Amygdala (tissue), 56 donors: ENCODE measurements at places on chromosomes 13 and 19.

GRCh38 chr19:35309481-35310279 lies 17.7 kb downstream of the MAG start:
- no peak for DNase-seq

DNA sequence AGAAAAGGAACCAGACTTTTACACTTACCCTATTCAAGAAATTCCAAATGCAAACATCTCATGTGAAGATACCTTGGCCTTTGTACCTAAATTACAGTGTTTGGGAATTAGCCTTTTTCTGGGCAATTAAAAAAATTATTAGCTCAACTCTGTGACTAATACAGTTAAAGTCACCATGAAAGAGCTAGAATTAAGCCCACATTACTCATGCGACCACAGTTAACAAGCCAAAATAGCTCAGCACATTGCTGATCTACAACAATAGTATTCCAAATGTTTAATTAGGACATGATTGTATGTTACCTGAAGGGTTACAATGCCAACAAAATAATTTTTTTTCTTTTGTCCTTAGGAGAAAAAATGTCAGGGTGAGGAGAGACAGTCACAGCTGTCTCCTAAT lies 263.6 kb upstream of the GPC6 start:
- DNase-seq, result no peak

DNA sequence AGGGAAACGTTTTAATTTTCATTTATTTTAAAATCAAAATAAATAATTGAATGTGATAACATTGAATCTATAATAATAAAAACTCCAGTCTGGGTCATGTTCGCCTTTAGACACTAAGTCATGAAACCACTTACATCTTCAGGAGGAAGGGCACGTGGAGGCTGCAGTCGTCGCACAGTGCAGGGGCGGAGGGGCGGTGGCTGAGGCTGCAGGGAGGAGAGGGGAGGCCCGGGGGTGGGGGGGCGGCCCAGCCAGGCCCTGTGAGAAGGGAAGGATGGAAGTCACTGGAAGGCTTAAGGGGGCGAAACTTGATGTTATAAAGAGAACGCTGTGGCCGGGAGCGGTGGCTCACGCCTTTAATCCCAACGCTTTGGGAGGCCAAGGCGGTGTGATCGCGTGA lies 14.9 kb upstream of the LATS2 start:
- DNase-seq, result no peak

DNA sequence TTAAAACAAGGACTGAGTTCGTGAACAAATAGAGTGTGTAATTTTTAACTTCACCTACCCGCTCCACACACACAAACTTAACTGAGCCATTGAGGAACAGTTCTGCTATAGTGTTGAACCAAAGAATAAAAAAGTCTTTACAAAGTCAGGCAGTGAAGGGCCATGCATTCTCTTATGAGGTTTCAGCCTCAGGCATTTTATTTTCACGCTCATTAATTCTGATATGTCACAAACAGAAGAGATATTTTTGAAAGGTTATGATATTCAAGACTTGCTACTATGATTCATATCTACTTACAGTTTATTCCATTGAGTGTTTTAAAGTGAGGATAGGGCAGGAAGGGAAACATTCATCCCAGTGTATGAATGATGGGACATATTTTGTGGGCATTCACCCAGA lies 282.2 kb downstream of the SLITRK5 start:
- no peak for DNase-seq

DNA sequence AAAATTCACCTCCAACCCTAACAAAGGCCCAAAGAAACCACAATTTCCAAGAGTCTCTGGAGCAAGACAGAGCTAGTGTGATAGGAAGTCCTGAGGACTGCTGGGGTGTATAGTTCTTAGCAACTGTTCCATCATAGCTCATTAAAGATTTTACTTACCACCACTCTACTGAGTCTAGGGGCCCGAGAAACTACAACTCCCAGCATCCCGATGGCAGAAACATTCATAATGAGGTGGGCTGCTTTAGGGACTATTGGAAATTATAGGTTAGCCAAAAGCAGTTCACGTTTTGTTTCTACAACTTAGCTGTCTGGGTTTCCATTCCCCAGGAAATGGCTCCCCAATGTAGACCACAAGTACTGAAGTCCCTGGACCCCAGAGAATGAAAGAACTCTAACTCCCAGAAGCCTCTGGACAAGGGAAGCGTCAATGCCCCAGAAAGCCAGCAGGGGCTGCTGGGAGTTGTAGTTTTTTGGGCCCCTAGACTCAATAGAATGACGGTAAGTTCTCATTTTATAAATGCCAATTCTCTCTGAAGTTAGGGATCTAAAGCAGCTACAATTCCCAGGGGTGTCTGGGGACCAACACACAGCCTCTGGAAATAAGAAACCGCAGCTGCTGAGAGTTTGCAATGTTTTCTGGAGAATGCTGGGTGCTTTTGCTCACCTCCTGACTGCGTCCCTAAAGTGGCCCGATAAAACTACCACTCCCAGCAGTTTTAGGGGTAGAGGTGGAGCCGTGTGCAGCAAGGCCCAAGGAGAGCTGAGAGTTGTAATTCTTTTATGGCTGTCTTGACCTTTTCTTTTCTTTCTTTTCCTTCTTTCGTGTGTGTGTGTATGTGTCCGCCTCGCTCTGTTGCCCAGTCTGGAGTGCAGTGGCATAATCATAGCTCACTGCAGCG lies 11.1 kb downstream of the FTL start:
- no peak for DNase-seq

DNA sequence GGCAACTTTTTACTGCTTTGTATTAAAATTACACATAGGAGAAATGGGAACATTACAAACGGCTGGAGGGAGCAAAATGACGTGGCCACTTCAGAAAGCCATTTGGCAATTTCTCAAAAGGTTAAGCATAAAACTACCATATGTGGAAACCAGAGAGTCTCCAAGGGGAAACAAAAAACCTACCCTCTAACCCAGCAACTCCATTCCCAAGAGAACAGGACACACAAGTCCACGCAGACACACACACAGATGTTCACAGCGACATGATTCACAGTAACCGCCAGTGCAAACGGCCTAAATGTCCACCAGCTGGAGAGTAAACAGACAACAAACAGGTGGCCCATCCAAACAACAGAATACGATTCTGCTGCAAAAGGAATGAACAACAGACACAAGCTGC lies 37.2 kb downstream of the STK24 start:
- no peak for DNase-seq

DNA sequence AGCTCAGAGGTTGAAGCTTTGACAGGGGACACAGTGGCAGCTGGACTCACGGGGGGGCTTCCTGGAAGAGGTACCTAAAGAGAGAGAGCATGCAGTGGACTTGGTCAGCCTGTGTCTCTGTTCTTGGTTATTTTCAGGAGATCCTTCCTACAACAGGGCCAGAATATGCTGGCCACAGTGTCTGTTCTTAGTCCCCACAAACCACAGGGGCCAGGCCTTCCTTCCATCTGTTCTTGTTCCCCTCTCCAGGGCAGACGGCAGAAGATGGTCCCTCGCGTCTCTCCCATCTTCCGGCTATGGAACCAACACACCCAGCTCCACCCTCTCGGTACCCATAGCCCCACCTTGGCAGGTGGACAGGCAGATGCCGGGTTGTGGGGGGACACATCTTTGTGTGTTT lies 24.8 kb downstream of the MAST3 start:
- DNase-seq, result no peak

DNA sequence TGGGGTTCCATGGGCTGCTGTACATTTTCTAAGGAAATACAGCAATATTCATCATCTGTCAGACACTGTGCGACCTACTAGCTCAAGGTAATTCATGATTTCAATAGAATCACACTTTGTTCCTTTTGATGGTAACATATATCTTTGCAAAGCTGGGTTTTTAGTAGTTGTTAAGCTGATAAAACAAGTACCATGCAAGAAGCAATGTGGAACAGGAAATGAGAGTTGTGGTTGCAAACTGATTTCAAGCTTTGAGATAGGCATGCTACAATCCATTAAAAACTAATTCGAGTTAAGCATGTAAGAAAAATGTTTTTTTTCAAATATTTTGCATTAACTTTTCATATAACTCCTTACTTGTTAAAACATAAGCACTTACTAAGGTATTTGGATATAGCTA lies 6.8 kb upstream of the MBNL2 start:
- no peak for DNase-seq

DNA sequence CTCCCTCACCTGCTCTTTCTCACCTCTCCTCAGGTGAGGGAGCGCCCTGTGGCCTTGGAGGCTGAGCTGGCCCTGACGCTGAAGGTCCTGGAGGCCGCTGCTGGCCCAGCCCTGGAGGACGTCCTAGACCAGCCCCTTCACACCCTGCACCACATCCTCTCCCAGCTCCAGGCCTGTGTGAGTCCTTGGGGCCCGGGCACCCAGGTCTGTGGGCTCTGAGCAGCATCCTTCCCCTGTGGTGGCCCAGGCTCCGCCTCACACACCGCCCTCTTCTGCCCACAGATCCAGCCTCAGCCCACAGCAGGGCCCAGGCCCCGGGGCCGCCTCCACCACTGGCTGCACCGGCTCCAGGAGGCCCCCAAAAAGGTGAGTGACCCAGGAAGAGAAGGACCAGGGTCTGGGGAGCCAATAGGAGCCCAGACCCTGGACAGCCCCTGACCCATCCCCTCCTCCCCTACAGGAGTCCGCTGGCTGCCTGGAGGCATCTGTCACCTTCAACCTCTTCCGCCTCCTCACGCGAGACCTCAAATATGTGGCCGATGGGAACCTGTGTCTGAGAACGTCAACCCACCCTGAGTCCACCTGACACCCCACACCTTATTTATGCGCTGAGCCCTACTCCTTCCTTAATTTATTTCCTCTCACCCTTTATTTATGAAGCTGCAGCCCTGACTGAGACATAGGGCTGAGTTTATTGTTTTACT lies 1.9 kb downstream of the IFNL1 start:
- DNase-seq, result no peak

DNA sequence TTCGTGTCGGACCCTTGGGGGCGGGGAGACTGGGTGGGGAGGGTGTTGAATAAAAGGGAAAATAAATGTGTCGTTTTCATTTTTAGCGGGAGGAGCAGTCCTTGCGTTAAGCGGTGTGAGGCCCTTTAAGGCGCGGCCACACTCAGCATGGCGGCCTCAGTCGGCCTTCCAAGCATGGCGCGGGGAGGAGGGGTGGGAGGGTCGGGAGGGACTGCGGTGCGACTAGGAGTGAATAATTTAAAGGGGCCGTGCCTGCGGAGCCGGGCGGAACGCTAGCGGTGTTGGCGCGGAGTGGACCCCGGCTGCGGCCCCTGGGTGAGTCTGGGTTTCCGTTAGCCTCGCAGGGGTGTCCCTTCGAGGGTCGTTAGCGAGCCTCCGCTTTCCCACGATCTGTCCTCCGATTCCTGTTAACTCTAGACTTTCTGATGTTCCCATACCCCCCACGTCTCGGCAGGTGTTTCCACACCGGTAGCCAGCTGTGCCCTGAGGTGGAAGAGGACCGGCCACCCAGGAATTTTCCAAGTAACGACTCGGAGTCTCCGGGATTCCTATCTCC lies 1.5 kb upstream of the PNPLA6 start:
- DNase-seq, result peak; percentile 78
